ENCODE measurements at places on chromosomes 7 and 10.

- no peak for DNase-seq
Measured at GRCh38 chr10:11068861-11069633, 51.4 kb downstream of the CELF2 start.

DNA sequence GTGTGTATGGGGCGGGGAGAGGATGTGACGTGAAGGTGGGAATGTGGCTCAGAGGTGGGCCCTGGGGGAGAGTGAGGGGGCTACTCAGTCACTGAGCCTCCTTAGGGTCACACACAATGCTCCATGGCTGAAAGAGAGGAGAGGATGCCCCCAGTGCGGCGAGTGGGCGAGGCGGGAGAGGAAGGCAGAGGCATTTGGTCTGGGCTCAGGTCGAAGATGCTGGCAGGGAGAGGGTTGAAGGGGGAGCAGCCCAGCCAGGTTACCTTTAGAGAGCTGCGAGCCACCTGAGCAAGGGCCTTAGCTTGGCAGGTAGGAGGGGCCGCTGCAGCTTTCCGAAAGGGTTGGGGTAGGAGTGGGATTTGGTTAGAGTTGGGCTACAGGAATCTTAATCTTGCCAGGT, 4.7 kb upstream of the LOXL4 start:
- DNase-seq, result no peak

DNA sequence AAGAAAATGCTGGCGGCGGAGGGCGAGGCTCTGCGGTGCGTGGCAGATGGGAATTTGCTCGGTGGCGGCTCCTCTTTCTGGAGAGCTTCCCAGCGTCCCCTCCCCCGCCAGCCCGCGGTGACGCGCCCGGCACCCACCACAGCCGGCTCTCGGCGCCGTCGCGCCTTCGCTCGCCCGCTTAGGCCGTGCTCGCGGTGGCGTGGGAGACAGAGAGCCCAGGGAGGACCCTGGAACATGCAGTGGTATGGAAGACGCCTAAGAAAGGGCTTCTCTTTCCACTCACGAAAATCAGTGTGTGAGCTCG, 576 bp upstream of the CSGALNACT2 start:
- DNase-seq, result peak; percentile 27

DNA sequence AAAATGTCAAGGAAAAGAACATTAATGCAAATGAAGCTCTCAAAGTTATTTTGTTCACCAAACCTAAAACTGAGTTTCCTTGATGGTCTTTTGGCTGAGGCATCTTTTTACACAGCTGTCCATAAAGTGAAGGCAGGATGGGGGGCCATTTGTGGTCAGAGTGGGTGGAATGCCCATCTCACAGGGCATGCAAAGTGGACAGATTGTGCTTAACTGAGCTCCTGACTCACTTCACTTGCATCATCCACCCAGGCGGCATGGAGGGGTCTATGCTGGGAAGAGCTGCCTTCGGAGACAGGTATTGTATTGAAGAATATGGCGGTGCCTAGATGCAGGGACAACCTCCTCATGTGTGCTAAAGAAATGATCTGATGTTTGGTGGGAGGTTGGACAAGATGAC, 905.3 kb downstream of the KCNMA1 start:
- no peak for DNase-seq

DNA sequence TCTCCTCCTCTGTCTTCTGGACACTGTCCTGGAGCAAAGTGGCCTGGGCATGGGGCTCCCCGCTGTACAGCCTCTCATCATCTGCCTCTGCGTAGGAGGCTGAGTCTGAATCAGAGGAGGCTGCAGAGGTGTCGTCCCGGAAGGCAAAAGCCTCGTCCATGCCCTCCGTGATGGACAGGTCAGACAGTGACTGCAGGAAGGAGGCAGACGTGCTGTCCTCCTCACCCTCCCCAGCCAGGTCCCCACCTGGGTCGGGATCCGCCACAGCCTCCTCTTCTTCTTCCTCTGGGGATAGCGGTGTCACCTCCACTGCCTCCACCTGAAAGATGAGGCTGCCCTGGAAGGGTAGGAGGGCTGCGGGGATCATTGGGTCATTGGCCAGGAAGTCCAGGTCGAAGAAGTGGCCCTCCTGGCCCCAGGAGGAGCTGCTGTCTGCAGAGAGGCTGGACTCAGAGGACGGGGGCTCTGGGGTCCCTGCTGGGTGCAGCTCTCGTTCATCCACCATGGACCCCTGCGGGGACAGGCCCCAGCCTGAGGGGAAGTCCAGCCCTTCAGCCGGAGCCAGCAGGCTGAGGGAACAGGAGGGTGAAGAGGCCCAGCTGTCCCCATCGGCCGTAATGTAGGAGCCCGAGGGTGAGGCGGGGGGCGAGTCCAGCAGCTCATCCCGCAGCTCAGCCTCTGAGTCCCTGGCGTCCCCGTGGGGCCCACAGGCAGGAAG, 3.7 kb downstream of the NACAD start:
- DNase-seq, result no peak

DNA sequence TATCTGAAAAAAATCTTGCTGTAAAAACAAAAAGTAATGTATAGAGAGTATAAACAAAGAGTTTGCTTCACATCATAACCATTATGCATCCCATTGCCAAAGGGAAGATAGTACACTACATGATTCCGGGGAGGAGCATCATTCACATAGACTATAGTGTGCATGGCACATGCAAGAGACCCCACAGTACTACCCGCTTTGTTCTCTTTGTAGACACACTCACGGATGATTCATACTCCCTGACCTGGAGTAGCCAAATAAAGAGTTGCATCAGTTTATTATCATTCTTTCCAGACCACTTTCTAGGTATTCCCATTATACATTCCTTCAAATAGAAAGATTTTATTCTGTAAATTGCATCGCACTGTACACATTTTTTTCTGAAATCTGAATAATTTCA, 356.9 kb downstream of the PCDH15 start:
- no peak for DNase-seq

DNA sequence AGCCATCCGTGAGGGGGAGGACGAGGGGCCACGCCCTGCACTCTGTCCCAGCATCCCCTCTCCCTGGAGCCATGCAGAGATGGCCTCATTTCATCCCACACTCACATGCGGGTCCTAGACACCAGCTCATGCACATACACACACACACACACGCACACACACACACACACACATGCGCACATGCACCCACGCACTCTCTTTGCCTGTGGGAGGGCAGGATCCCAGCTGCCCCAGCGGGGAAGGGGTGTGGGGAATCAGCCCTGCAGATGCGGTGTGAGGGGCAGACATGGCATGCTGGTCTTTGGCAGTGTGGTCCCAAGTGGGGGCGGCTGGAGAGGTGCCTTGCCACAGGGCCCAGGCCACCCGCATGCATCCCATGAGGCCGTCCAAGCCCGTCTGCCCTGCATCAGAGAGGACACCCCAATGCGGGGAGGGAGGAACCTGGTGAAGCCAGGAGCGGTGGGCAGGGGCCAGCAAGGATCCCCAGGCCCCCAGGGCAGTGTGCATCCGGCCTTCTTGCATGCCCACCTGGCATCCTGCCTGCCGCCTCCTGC, 68.1 kb downstream of the LHPP start:
- DNase-seq, result no peak

DNA sequence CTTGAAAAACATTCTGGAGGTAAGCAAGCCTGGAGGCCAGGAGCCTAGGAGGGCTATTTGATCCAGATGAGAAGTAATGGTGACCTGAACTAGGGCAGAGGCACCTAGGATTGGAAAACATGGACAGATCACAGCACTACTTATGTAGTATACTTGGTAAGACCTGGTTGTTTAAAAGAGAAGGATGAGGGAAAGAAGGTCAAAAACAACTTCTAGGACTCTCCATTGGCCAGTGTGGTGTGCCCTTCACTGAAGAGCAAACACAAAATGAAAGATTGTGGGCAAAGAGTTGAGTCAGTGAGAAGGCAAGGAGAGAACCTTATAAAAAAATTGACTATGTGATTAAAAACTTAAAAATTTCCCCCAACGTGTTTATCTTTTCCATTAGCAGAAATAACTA, 14.3 kb downstream of the ANKRD1 start:
- no peak for DNase-seq

DNA sequence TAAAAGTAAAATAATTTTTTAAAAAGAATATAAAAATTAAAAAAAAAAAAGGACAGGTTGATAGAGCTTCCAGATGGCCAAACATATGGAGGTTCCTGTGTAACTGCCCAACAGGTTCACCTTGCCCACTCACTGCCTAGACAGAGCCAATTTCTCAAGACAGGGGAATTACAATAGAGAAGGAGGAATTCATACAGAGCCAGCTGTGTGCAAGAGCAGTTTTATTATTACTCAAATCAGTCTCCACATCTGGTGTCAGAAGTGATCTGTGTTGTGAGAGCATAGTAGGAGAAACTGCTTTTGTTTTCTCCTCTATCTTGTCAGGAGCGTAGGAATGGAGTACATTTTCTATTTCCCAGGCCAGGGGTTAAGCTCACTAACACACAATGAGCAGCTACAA, 31.0 kb downstream of the C7orf33 start:
- no peak for DNase-seq

DNA sequence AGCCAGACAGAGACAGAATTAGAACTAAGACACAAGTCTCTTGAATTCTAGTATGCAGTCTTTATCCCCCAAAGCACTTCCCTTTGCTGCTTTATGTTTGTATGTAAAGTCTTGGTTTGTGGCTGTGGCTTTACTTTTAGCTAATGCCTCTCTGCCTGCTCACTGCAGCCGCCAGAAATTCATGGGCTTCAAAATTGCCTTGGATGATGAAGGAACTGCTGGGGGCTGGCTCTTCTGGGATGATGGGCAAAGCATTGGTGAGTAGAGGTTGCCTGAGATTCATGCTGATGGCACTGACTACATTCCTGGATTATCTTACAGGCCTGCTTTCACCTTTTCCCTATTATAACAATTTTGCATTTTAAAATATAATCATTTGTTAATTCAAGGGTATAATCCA, 10.9 kb upstream of the MGAM2 start:
- no peak for DNase-seq

GRCh38 chr7:51224811-51225595, 91.6 kb downstream of the COBL start:
- peak; percentile 7 for DNase-seq

GRCh38 chr10:126917375-126917774, 12.1 kb downstream of the DOCK1 start:
- no peak for DNase-seq

DNA sequence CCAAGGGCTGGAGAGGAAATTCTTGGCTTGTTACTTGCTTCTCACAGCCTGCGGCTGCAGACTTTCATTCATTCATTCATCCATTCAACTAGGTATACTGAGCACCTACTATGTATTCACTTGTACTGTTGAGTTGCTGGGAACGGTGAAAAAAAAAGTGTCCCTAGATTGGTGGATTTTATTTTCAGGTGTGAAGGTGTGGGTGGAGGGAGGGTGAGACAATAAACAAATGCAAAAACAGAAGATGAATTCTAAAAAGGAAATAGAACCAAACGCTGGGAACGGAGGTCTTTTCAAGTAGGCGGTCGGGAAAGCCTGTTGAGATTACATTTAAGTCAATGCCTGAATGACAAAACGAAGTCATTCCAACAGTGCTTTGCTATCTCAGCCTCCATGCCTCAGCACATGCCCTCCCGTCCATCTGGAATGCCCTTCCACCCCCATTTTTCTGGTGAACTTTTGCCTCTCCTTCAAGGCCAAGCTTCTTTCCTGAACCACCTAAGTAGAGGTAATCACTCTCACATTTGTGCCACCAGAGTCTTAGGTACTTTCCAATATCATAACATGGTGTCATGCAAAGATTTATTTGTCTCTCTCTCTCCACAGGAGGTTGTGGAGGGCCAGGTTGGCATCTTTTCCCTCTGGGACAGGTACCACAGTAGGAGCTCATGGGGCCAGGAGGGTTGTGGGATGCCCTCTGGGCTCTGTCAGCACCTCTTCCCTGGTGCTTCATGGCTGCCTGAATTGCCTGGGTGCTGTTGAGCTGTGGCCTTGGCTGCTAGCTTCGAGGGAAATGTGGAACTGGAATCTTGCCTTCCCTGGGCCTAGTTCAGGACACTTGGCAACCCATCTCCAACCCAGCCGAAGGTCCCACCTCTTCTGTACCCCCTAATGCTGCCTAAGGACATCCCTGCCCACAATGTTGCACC, 5.5 kb downstream of the NKX2-3 start:
- DNase-seq, result no peak

DNA sequence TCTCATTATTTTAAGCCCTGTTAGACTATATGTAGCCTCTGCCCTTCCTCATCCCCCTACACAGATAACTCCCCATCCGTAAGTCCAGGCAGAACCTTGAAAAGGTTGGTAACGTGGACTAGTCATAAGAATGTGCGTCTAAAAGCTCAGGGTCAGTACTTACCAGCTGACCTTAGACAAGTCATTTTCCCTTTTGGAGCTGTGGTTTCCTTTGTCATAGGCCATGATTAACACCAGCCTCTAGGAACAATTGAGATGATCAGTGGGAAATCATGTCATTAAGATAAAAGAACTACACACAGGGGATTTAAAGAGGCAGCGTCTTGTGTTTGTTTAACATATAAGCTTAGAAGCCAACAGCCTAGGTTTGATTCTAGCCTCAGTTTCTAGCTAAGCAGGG, 6.9 kb upstream of the UNC5B start:
- DNase-seq, result no peak

Data from activated naive CD4-positive, alpha-beta T cell treated with anti-CD3 and anti-CD28 coated beads for 36 hours (primary cell).